ENCODE measurements at places on chromosomes 7 and 10.

GRCh38 chr10:91061608-91062007 is 140.7 kb upstream of the ANKRD1 start:
- DNase-seq: no peak

DNA sequence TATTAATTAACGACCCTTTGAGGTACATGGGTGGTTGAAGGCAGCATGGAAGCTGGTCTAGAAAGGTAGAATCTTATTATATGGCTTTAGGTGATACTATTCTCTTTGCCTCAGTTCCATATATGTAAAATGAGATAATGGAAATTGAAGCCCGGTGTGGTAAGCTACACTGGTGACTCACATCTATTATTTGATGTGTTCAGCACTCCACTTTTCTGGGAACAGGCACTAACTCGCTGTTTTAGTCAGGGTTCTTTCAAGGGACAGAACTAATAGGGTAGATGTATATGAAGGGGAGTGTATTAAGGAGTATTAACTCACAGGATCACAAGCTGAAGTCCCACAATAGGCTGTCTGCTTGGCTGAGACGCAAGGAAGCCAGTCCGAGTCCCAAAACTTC is 4.4 kb upstream of the TRUB1 start:
- DNase-seq: peak; percentile 13

DNA sequence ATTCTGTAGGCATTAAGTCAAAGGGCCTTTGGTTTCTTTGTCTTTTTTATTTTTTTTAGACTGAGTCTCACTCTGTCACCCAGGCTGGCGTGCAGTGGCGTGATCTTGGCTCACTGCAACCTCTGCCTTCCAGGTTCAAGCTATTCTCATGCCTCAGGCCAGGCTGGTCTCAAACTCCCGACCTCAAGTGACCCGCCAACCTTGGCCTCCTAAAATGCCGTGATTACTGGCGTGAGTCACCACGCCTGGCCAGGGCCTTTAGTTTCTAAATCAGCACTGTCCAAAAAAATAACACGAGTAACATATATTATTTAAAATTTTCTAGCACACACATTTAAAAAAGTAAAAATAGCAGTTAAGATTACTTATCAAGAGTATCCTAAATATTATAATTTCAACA is 11.1 kb upstream of the ACSL5 start:
- no peak for DNase-seq

DNA sequence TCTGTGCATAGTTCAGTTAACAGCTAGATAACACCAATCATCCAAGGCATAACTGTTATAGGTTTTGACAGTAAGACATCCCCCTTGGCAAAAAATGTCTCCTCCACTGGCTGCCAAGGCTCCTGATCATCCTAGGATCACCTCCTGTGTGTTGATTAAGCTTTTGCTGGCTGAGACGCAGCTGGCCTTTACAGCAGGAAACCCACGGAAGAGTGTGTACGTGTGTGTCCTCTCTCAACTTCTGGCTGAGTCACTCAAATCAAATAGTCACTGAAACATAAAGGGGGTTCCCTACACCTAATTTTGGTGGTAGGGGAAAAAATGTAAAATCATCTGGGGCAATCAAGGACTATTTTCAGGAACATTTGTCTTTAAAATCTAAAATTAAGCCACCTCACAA is 208.8 kb downstream of the CTNNA3 start:
- DNase-seq: no peak

DNA sequence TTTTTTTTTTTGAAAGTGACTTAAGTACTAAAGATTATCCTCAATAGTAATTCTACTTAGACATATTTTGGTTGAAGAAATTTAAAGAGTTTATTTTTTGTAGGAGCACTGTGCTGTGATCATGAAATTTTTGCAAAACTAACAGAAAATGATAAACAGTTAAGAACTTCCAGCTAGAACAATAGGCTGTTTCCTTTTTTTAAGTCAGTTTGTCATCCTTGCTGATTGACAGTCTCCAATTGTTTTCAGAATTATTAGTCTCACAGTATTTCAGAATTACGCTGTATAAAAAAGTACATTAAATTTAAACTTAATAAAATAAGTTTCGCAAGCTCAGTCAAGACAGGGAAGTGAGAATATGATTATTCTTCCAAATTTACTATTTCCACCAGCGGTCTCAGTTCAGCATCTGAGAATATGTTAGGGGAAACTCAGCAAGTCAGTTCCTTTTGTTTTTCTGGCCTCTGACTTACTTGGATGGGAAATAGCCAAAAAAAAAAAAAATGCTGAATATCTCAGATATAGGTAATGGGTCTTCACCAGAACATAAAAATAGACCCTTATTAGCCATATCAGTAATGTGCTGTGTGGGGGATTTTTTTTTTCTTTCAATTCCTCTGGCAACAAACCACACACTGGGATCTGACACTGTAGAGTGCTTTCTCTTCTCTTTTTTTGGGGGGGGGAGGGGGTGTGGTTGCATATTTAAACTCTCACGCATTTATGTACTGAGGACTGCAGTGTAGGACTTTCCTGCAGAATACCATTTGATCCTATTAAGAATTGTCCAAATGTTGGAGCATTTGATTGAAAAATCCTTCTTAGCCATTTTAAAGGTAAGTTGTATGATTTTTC is at the start of gene CD36:
CD36 (plus strand) TSS at position 732 of the 855 bp plus-strand sequence. CDS start 8,099 bp downstream, outside the sequence.
- no peak for DNase-seq

DNA sequence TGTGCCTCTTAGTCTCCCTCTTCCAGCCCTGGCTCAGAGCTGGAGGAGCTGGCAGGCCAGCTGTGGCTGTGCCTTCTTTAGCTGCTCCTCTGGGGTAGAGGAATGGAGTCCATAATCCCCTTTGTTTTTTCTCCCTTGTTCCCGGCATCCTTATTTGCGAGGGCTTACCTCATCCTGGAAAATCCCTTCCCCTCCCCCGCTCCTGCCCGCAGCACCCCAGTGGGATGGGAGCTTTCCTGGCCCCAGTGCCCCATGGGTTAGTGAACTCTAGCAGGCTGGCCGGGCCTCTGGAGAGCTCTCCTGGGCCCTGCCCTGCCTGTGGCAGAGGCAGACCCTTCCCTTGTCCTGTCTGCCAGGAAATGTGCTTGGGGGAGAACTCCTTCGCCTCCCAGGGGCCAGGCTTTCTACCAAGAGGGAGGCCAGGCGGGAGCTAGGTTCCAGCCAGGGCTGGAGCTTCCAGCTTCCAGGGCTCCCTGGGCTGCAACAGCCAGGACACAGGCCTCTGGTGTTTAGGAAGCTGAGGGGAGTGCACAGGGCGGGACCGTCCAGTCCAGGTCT is 16.5 kb upstream of the TRIM8 start:
- no peak for DNase-seq
